LNCaP clone FGC (cell line): ENCODE measurements at places on chromosomes 5 and 9.
A peak's percentile ranks its signal among the peaks of the same experiment; 100 is the strongest.

GRCh38 chr5:107278774-107279173 lies 392.0 kb downstream of the EFNA5 start:
- no peak for DNase-seq

GRCh38 chr9:16640649-16641048 lies 229.8 kb downstream of the BNC2 start:
- DNase-seq: no peak

DNA sequence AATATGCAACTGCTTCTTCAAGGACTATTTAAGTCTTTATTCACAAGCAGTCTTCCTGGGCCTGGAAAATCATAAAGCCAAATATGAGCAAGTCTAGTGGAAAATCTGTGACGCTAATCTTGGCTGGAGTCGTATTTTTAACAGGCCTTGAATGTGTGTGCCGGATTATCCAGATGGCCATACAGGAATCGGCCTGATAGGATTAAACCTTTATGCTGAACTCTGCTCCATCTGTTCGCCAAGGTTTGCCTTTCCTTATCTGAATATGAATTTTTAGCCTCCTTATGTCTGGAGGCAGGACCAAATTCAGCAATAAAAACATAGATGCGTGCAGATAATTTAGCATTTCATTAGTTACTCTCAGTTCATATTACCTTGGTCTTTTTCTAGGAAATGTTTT lies 294.5 kb downstream of the EBF1 start:
- no peak for DNase-seq

DNA sequence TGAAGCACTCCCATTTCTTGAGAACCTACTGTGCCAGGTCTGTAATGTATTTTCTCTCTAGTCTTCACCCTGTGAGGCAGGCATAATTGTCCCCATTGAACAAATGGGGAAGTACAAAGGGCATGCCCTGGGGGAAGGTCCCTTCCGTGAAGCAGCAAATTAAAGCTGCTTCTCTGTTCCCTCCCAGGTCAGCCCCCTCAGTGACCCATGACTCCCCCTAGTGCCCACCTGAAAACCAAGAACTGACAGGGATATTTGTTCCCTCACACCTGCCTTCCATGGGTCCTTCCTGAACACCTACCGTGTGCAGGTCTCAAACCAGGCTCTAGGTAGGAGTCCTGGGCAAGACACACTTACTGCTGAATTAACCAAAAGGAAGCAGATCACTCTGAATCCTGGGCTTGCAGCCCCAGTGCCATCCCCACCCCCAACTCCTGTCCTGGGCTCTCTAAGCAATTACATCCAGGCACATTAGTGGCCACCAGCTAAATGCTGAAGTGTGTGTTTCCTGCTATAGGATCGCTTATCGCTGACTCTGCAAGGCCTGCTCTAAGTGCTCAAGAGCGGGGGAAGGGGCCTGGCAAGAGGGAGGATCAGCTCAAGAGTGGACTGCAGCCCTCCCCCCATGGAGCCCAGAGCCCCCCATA lies 254.8 kb downstream of the CDK5RAP2 start:
- no peak for DNase-seq

DNA sequence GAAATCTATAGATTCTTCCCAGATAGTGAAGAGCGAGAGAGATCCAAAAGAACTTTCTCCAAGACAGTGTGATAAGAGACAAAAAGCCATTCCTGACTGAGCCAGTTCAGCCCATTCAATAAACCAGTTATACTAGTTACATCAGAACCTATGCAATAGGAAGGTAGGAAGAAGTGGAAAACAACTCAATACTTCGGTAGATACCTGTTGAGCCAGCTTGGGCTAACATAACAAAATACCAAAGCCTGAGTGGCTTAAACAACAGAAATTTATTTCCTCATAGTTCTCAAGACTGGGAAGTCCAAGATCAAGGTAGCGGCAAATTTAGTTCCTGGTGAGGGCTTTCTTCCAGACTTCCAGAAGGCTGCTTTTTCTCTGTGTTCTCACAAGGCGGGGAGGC lies 214.5 kb upstream of the GRAMD2B start:
- peak; percentile 10 for DNase-seq

- no peak for DNase-seq
Measured at GRCh38 chr9:127953154-127953553, 15.5 kb upstream of the DPM2 start.

GRCh38 chr9:74499770-74500583 lies 2.8 kb downstream of the RORB start:
- DNase-seq: no peak

- no peak for DNase-seq
Measured at GRCh38 chr5:141914797-141915196, 8.9 kb upstream of the DELE1 start.

GRCh38 chr5:35745660-35746059 lies 111.0 kb upstream of the IL7R start:
- no peak for DNase-seq

DNA sequence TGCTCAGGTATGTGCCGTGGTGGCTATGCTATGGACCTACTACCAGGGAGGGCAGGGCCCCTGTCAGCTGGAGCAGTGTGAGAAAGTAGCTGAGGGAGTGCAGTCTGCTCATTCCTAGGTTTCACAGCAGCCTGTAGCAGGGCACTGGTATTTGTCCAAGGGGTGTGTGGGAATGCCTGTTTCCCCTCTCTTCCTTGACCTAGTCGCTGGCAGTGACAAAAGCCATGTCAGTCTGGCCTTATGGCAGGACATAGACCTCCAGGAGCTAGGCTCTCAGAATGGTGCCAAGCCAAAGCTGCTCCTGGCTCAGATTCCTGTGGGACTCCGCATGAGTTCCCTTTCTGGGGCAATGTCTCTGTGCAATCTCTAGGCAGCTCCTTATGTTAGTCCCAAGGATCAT lies 253.9 kb upstream of the TYRP1 start:
- DNase-seq: no peak

DNA sequence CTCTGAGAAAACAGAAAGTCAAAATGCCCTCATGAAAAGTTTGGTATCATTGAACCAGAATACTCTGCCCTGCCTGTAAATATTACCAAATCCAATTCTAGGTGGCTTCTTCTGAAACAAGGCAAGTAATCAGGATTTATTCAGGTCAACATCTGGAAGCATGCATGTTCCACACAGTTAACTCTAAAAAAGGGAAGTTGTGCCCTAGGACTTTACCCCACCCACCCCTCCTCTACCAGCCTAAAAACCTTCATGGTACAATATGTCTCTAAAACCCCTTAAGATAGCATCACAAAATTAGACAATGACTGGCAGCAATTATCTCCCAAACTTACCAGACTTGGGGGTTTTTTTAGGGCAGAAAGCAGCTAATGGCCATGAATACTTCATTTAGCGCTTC lies 414.8 kb upstream of the SLC30A5 start:
- DNase-seq: no peak
